ENCODE measurements at places on chromosomes 6 and 20.

GRCh38 chr20:46164254-46164653 lies 46.1 kb downstream of the CD40 start:
- no peak for DNase-seq

DNA sequence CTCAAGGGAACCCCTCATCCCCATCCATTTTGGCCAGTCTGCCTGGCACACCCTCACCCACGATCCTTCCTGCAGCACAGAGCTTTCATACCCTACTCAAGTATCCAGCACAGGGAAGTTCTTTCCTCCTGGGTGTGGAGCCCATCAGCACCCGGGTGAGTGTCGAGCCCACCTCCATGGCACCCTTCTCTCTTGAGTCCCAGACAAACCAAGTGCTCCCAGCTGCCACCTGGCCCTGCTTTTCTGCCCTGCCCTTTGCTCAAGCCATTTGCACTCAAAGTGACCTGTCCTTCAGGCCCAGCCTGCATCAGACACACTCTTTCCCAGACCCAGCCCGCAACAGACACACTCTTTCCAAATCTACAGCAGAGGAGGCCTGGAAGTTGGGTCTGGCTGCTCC lies 257.2 kb downstream of the DLL1 start:
- no peak for DNase-seq

GRCh38 chr6:157106487-157106886 lies 216.8 kb downstream of the TMEM242 start:
- DNase-seq: no peak

GRCh38 chr6:33578164-33578563 lies 1.9 kb downstream of the BAK1 start:
- no peak for DNase-seq

DNA sequence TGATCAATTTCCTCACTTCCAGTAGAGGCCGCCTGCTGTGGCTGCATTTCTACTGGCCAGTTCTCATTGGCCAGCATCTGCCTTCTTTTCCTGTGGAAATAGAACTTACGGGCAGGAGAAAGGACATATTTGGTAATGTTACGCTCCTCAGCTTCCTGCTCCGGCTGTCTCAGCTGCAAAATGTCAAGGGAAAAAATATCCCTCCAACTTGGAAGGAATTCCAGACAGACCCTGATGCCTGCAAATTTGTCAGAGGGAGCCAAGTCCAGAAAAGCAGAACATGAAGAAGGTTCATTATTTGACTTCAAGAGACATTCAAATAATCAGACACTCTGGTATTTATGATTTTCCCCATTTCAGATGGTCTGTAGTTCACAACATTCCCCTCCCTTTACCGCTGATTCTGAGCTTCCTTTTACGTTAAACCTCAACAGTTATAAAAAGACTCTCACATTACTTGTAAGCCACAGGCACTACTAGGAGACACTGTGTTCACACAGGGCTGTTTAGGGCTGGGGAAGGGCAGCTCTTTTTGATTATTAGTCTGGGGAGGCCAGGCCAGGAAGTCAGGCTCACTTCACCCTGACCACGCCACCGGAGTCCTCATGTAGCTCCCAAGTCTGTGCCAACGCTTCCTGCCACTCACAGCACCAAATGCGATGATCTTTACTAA lies 179.6 kb upstream of the CCN2 start:
- no peak for DNase-seq

- no peak for DNase-seq
Measured at GRCh38 chr6:12572896-12573827, 143.4 kb upstream of the PHACTR1 start.

DNA sequence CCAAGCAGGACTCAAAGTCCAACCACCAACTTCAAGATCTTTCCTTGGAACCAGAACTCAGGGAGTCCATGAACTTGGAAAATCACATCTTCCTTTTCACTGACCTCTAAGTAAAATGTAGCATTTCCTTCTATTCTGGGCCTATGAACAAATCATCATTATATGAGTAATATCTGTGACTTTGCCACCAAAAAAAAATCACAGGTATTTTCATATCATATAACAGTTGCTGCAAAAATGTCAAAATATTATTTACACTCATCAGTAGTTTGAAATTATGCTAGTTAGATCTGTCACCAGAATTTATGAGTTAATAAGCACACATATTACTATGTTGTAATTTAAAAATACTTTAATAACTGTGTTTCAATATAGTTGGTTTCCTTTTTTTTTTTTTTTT lies 27.3 kb upstream of the TLDC2 start:
- DNase-seq: no peak

DNA sequence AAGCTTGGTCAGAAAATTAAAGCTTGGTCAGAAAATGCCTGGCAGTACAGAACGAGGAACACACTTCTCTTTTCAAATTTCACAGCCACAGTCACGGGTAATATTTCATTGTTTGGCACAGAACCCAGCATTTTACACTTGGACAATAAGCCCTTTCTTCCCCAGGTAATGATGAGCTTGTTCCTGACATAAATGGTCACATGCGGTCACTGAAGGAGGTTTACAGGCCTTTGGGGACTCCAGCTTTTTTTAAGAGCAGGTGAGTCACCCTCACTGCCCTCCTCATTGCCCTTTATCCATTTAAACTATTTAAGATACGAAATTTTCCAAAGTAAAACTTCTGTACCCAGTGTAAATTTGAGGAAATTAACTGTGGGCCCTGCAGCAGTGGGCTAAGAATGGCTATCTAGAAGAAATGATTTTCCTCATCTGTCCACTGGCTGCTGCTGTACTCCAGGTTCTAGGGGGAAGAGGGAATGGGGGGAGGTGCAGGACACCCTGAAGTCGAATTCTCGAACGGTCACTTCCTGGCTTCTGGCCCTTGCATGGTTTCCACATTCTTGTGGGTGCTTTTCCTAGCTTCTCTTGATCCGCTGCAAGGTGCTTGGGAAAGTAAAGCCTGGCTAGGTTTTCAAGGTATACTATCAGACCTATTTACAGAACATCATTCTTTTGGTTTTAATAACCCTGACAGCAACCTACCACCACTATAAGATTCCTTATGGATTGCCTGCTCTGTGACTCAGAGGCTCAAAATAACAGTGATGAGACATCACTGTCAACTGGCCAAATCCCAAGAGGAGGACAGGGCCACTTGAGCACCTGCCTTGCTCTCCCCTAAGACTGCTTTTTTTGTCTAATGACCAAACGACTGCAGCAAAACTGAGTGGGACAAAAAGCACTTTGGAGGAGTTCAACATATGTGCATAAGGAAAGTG lies 75.8 kb downstream of the PREP start:
- DNase-seq: no peak

DNA sequence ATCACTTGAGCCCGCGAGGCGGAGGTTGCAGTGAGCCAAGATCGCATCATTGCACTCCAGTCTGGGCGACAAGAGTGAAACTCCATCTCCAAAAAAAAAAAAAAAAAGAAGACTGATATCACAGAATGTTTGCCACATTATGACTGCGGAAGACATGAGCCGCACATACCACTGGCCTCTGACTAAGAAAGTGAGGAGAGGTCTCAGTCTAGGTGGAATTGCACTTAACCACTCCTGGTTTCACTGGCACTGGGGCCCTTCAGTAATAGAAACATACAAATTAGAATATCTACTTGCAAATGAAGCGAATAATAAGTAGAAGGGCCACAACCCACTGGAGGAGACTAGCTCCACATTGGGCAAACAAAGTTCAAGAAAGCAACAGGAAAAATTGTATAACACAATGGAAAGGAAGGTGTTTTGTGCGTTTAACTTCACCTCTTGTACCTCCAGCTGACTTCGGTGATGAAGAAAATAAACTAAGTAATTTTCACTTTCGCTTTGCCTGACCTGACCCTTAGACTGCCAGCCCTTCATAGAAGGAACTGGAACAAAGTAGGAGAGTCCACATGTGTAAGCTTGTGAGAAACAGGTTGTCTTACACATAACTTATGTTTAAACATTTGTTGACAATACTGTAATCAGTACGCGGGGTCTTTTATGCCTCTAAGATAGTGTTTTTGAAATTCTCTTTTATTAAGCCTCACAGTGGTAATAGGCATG lies 147.5 kb upstream of the TSHZ2 start:
- DNase-seq: no peak
